SW 1271 (cell line): ENCODE measurements at places on chromosomes 7 and 10.

- DNase-seq, result no peak
These were observed 19.0 kb upstream of the COL1A2 start for GRCh38 chr7:94375691-94376090.

GRCh38 chr7:47383696-47384445 is 198.0 kb downstream of the TNS3 start:
- no peak for DNase-seq

GRCh38 chr7:92595281-92595680 is 5.1 kb upstream of the FAM133B start:
- no peak for DNase-seq

DNA sequence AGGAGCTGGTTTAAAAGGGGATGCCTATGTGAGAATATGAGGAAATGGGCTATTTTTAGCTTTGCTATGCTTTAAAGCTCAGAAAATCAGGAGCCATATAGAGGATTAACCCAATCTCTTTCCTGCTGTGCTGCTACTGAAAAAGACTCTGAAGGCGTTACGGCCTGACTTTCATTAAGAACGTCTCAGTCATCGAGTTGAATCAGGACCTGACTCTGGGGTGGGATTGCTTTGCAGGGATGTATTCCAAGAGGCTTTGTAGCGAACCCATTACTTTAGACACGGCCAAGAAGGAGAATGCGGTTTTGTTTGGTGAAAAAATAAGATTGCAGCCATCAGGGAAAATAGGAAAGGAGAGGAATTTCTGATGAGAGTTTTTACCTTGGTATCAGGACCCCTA is 426.9 kb downstream of the CCSER2 start:
- DNase-seq, result no peak

- no peak for DNase-seq
These were observed 165.5 kb downstream of the RPS24 start for GRCh38 chr10:78199005-78199725.

GRCh38 chr7:112056409-112056808 is 149.8 kb downstream of the DOCK4 start:
- DNase-seq, result no peak

DNA sequence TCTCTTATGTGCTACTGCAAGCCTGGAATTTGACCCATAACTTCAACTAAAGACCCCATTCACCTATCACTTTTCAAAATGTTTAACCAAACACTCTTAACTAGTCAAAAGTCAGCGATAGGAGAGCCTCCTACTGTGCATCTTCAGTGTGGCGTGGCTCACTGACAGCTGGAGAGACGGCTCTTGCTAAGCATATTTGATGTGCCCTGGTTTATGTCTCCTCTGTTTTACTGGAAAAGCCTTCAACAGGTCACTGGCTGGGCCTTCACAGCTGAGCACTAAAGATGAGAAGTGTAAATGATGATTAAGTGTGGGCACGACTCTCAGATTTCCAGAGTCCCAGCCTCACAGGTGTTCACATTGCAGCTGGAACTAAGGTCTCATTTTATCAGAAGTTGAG is 472.1 kb downstream of the SEMA3D start:
- no peak for DNase-seq

- DNase-seq, result no peak
These were observed 207.1 kb upstream of the FERD3L start for GRCh38 chr7:19352305-19352695.

DNA sequence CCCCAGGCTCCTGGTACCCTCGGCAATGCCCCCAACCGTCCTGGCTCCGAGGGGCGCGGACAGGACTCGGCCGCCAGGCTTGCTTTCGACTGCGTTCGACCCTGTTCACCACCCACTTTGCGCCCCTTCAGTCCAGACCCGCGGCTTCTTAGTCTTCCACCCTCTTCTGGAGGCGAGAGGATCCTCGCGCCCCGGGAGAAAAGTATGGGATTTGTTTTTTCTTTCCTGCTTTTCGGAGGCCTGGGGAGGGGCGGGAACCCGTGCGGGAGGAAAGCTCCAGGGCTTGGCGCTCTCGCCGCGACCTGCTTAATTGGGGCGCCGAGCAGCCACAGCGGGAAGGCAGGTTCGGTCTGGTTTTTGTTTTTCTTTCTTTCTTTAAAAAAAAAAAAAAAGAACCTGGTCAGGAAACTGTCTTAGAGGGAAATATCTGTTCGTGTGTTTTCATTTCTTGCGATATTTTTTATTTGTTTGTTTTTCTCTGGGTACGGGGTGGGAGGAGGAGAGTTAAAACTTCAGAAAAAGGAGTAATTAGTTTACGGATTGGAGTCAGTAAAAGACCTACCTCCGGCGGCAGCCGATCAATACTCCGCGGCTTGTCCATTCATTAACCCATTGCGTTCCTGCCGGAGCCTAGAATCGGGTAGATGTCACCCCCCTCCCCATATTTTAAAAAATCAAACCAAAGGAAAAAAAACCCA is 1.6 kb downstream of the EMX2 start:
- DNase-seq, result no peak

GRCh38 chr7:101690061-101690460 is 61.0 kb upstream of the MYL10 start:
- DNase-seq, result no peak

DNA sequence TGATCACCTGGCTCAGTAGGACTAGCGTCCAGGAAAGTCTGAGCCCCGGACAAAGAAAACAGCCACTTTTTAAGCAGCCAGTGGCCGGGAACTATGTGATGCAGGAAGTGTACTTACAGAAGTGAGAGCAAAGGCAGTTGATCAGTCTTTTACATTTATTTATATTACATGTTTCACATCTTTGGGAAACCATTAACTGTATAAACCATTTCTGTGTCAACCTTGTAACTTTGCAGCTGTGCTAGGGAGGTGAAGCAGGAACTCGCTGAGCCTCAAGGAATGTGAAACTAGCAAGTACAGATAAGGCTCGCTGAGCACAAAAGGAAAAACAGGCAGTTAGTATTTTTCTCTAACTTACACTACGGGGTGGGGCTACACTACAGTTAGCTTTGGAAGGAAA is 39.9 kb upstream of the HECW1 start:
- no peak for DNase-seq

- DNase-seq, result no peak
These were observed 282.3 kb downstream of the GATA3 start for GRCh38 chr10:8336629-8337331.

GRCh38 chr7:142595816-142596516 is 153.3 kb upstream of the PRSS1 start:
- DNase-seq, result no peak

DNA sequence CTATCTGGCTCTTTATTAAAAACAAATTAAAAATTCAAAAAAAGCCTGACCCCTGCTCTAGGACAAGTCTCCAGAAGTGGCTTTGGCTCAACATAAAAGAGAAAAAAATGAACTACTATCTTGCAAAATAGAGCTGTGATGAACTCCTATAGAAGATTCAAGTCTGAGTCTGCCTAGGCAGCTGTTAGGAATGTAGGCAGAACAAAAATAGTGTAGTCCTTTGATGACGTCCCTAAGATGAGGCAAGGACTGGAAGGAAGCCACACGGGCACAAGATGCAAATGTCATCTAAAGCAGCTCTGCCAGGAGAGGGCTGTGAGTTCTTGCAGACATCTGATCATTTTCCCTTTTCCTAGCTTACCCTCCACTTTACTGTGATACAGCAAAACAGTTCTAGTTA is 20.5 kb downstream of the ASNS start:
- DNase-seq, result no peak

DNA sequence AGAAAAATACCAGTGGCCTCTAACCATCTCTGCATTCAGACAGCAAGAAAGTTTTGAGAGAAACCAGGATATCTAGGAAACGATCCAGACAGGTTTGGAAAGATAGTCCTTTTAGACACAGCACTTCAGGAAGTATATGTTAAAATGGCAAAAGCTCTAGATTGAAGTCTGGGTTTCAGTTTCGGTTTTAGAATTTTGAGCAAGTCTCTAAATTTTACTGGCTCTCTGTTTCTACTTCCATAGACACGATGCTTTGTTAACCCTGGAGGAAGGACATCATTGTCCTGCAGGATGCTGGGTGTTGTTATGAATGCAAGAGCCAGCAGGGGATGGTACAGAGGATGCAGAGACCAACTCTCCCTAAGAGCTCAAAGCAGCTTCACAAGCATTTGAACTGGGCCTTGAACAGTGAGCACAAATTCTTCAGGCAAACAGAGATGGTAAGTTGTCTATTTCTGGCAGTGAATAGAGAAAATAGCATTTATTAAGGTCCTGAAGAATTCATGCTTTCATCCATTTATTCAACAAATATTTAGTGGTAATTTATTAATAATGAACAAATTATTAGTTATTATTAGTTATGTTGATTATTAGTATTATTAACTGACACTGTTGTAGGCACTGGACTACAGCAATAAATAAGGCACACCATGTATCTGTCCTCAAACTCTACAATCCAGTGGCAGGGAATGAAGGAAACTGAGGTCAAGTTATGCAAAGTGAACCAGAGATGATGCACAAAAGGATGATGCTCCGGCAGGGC is 152.7 kb upstream of the NRP1 start:
- DNase-seq, result no peak

GRCh38 chr10:23439961-23440889 is 1.4 kb downstream of the OTUD1 start:
- no peak for DNase-seq

DNA sequence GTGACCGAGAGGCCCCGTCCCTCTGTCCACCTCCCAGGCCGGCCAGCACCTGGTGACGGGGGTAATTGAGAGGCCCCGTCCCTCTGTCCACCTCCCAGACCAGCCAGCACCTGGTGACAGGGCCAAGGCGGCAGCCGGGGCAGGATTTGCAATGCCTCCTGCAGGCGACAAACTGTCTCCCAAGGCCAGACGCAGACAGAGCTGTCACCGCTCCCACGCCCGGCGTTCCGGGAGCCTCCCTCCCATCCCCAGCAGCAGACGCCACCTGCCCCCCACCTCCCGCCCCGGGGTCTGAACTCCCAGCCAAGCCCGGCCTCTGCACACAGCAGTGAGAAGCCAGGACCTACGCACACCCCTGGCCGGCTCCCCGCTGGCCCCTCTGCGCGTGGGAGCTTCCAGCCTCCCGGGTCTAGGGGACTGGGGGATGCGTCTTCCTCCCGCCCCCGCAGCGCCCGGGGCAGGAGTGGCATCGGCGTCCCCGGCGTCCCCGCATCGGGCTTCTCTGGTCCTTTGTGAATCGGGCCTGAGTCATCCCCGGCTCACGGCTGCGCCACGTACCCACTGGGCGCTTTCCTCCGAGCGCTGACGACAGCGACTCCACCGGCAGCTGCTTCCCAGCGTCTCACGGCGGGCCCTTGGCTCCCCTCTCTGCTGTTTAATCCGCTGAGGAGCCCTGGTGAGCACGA is 95.1 kb upstream of the DIP2C start:
- DNase-seq, result no peak

DNA sequence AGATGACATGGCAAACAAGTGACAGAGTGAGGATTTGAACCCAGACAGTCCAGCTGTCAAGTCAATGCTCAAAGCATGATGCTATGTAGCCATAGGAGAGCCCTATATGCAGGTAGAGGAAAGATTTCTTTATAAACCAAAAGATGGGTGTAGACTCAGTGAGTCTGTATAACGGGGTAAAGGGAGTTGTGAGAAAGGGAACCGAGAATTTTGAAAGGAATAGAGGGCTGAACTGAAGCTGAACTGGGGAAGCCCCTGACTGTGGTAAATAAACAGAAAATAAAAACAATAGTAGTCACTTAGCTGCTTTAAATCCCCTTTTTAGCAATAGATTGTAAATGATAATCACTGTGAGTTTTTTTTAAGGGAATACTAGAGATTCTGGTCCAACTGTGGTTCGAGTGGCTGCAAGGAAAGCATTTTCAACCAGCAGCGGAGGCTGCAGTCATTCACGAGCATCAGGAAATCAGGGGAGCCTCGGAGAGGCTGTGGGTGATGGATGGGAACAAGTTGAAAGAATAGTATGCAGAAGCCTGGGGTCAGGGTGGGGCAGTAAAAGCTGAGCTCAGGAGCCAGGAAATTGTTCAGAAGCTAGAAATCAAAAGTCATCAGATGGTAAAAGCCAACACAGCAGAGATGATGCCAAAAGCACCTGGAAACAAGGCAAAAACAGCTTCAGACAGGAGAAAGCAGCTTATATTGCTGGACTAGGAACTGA is 393.5 kb downstream of the GFRA1 start:
- no peak for DNase-seq

GRCh38 chr7:53491051-53491450 is 455.6 kb downstream of the POM121L12 start:
- no peak for DNase-seq

DNA sequence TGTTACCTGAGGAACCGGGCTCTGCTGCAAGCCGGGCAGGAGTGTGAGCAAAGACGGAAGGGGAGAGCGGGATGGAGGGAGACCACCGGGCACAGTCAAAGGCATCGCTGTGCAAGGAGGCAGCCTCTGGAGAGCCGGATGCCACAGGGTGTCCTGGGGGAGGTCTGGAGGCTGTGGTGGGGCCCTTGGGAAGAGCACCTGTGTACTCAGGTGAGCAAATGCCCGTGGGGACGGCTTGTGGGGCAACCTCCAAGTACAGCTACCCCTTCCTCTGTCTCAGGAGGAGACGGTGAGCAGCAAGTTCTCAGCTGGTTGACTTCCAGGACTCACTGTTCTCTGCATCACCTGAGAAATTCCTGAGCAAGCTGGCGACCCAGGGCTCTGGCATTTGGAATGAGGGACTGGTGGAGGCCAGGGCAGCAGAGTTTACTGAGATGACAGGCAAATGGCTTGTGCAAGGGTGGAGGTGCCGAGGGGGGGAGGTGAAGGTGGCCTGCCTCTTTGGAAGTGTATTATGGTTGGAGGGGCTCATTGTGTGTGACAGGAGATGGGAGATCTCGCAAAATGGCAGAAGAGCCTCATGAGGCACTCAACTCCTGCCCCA is 345.2 kb upstream of the SHH start:
- DNase-seq, result no peak

DNA sequence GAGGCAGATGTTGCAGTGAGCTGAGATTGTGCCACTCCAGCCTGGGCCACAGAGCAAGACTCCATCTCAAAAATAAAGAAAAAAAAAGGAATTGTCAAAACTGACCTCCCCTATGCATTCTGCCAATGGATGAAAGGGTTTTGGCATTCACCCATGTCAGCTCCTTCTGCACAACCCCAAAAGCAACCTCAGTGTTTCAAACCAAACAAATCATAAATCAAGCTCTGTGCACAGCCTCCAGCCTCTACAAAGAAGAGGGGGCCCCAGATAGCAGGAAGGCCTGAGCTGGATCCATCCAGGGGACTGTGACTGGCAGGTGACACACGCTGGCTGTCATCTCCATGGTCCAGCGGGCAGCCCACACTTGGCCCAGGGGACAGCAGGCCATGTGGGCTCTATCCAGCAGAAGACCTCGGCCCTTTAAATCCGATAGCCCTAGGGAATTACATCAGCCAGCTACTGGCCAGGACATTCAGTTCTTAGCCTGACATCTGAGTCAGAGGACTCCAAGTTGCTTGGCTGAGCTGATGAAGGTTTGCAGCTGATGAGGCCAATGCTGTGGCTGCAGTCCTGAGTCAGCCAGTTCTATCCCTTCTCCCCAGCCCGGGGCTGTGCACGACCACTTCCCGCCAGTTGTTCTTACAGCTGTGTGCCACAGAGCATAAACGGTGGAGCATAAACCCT is 52.0 kb upstream of the FIGNL1 start:
- DNase-seq, result no peak
